NCI-H1436 treated with DMSO at 0.1 percent for 48 hours (cell line): ENCODE measurements at places on chromosomes 1 and 21.

DNA sequence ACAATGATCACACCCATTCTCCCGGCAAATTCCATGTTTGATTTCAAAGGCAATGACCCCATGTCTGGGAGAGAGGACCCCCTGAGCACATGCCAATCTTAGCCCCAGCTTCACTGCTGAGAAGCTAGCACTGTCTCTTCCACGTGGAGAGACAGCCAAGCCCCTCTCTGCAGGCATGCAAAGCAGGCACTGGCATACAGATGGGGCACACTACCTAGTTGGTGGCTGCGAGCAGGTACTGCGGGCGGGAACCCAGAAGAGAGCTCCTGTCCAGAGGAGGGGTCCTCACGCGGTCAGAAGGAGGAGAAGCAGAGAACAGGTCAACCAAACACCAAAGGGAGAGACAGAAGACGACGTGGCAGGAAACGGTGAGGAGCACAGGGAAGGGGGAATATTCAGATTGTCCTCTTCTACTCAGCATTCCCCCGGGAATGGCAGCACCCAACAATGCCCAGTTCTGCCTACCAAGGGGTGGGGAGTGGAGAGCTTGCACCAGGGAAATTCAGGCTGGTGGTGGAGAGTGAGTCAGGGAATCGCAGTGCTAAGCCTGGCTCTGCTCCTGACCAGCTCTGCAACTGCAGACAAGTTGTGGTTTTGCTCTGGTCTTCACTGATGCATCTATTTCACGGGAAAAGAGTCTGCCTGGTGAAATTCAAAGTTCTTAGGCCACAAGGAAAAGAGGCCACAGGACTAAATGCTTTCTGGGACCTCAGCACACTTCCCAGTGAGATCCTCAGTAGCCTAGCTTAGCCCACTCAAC, 48.1 kb upstream of the GOLT1A start:
- no peak for DNase-seq

DNA sequence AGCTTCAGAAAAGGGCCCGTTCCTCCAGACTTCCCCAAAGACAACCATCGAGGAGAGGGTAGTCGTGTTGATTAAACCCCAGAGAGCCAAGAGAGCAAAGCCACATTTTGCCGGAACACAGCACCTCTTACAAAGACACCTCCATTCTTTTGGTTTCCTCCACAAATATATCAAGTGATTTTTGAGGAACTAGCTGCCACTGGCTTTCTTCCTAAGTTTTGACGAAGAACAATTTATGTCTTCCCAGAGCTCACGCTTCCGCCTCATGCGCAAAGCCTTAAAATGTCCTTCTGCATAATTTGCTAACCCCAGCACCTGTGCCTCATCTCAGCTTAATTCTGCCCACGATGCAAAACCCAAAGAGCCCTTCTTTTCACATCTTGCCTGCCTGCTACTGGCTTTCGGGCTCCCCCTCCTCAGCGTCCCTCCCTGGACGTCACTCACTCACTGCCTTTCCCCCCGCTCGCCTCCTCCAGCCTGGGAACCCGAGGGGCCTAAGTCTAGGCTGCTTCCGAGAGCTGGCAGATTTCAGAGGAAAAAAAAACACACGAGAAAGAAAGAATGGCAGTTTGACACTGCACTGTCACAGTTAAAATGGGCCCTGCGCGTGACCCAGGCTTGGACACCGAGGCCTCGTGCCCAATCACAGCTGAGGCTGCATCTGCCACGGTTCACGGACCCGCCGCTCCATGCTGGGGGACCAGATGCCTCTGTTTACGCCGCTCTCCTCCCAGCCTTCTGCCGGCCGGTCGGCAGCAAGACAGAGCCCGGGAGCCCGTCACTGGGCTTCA, 77.6 kb upstream of the IFNAR2 start:
- DNase-seq, result no peak

DNA sequence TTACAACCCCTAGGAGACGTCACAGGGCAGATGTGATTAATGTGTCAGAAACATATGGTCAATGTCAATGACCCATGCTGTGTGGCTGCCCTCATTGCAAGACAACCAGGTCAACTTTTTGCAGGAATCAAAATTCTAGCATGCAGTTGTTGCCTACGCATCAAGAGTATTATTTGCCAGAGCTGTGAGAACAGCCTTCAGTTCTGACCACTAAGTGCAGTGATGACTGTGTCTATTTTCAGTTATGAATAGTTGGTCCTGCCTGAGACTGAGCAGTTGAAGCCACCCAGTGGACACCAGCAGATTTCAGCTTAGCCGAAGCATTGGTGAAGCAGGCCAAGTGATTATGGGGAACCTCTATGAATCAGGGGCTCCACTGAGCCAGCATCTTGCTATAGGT, 47.3 kb downstream of the LYPLAL1 start:
- DNase-seq, result no peak

- no peak for DNase-seq
These were observed 1.5 kb downstream of the CACHD1 start for GRCh38 chr1:64471218-64472039.

DNA sequence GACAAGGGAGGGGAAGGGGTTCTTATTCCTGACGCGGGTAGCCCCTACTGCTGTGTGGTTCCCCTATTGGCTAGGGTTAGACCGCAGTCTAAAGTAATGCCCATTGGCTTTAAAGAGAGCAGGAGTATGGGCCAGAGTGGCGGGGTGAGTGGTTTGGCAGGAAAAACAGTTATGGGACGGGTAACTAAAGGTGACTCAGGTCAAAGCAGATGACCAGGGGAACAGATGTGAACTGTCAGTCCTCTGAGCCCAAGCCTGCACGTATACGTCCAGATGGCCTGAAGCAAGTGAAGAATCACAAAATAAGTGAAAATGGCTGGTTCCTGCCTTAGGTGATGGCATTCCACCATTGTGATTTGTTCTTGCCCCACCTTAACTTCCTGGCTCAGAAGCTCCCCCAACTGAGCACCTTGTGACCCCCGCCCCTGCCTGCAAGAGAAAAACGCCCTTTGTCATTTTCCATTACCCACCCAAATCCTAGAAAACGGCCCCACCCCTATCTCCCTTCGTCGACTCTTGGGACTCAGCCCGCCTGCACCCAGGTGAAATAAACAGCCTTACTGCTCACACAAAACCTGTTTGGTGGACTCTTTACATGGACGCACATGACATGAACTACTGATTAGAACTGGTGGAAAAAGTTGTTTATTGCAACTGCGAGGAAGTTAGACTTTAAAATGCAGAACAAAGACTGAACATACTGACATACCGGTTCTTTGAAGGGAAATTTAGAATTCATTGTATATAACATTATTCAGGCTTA, 758 bp upstream of the ATAD3B start:
- DNase-seq, result no peak

- DNase-seq, result no peak
These were observed 20.0 kb downstream of the CDC73 start for GRCh38 chr1:193141804-193142203.

GRCh38 chr1:68278221-68278620, 45.9 kb upstream of the WLS start:
- no peak for DNase-seq

GRCh38 chr1:11806307-11806936, 431 bp downstream of the CLCN6 start:
- DNase-seq, result no peak

DNA sequence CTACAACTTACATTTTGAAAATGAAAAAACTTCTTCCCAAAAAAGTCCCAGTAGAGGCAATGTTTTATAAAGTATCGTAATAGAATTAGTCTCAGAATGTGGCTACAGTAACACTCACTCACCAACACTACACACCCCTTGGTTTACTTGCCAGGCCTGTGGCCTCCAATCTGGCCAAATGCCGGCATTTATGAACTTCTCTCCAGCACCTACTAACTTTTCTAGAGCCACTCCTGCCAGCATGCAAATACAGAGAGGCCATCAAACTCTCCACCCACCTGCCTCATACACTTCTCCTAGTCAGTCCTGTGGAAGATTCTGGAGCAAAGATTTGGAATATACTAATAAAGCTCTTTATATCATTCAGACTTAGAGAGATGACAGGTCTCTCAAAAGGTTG, 32.3 kb downstream of the STPG1 start:
- DNase-seq, result no peak

DNA sequence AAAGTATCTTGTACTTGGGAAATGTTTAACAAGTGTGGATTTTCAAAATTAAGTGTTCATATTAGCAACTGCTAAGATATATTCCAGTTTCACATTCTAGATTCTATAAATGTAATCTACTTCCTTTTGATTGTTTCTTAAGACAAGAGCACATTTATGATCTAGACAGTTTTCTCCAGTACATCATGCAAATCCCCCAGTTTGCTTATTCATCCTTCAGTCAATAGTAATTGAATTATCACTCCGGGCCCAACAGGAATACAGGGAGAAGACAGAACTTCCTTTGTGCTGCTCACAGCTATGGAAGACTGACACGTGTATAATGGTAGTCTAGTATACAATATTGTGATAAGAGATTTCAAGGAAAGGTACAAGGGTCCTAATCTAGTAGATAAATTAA, 14.5 kb downstream of the PLA2G4A start:
- no peak for DNase-seq

DNA sequence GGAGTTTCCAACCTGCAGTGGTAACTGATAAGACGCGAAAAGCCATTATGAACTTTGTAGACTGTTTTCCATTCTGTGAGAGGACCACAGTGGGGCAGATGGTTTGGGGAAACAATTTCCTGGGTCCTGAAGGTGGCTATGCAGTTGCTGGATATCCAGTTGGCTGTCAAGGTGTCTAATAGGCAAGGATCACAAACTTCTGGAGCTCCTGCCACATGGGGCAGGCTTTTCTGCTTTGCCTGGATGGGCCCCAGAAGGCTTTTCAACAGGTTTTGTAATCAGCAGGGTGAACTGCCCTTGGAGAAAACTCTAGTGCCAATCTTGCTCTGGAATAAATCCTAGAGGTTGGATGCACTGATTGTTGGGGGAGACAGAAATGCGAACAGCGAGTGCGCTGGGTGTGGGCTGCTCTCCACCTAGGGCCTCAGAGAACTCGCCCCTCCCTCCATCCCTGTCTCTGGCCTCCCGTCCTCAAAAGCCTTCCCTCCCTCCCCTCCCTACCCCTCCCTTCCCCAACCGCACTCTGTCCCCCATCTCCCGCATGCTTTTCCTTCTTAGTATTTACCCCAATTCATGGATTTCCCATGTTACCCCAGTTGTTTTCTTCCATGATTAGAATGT, 210.3 kb upstream of the USP24 start:
- no peak for DNase-seq
